T-cell (primary cell): ENCODE measurements at places on chromosomes 6 and 20. TPM values are rescaled to one million over a fixed set of nuclear protein-coding genes. Genes with fewer than 3 reads are reported as not detected.

GJA1 gene
- total RNA-seq = not detected

SLC2A10 gene
- total RNA-seq = not detected

ERVFRD-1 gene
- total RNA-seq = not detected

OR2B6 gene
- not detected for total RNA-seq

RAET1G gene
- total RNA-seq = not detected

FAXC gene
- total RNA-seq = 0.22 TPM

TLDC2 gene
- total RNA-seq = not detected
